Renal pelvis (tissue), 12 donors: ENCODE measurements at places on chromosomes 3 and 15. TPM values are rescaled to one million over a fixed set of nuclear protein-coding genes. Genes with fewer than 3 reads are reported as not detected.

The HTR3E gene
- polyA plus RNA-seq = 0.07 TPM

The PRRT3 gene
- 4.8 TPM for polyA plus RNA-seq

DNA sequence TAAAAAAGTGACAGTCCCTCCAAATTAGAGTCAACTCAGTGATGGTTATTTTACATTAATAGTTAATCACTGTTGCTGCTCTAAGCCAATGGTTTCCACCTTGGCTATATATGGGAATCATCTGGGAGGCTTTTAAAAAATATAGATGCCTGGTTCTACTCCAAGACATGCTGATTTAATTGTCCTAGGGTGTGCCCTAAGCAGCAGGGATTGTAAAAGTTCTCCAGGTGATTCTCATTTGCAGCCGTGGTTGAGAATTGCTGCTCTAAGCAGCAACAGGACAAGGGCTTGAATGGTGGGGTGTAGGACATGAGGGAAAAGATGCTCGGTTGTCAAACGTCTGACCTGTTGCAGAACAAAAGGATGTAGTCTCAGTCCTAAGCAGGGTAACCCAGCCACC is 405.1 kb upstream of the MCTP2 start:
- DNase-seq = no peak

DNA sequence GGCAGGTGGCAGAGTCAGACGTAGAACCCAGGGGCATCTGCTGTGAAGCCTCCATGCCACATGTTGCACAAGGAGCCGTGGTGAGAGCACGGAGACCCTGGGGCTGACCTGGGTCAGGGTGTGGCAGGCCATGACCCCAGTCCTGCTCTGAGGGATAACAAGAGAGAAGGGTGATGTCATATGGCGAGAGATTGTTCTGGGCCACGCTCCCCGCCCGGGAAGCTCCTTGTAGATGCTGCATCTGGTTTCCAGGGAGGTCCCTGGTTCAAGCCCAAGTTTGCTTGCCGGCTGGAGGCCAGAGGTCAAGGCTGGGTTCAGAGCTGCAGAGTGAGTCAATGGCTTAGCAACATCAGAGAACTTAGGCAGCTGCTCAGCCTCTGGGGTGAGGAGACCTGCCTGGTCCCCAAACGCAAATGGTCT is 17.3 kb downstream of the FGD5 start:
- DNase-seq = no peak

DNA sequence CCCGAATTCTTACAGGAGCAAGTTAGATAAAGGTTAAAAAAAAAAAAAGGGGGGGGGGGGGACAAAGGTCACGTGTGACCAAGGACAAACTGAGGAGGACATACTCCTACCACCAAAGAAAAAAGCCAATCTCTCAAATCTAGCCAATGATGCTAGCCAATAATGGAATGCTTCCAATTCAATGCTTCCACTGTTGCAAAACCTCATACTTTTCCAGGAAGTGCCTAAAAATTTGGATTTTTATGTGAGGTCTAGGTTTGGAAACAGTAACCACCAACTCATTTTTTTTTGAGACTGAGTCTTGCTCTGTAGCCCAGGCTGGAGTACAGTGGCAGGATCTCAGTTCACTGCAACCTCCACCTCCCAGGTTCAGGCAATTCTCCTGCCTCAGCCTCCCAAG is 11.4 kb downstream of the MSL2 start:
- no peak for DNase-seq

GRCh38 chr3:46706771-46707582 is 5.8 kb downstream of the TMIE start:
- DNase-seq = no peak

GRCh38 chr3:171156401-171157010 is 130.0 kb upstream of the SLC2A2 start:
- no peak for DNase-seq

DNA sequence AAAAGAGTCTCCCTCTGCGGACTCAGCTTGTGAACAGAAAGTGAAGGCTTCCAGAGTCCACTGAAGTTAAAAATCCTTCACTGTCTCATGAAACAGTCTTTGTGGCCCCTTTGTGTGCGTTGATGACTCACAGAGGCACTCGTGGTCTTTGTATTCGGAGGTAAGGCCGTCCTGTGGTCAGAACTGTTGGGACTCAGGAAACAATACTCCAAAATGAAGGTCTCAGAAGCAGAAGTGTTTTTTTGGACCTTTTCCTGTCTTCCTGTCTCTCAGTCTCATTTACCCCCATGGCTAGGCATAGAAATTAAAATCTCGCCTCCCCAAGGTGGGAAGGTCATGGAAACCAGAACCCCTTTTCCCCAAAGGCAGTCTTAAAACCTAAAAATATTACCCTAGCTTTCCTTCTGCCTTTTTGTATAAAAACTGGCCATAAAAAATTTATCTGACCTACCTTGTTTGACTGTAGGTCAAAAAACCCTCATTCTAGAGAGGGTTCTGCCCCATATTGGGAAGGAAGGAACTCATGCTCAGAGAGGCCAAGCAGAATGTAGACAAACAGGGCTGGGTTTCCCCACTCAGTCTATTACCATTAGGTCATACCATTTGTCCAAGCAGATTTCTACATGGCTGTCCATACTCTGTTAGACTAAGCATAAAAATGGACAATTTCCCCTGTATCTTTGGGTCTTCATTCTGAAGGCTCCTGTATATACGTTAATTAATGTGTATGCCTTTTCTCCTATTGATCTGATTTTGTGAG is 19.1 kb upstream of the EPB42 start:
- DNase-seq = no peak

GRCh38 chr3:147398813-147399534 is 7.4 kb downstream of the ZIC4 start:
- no peak for DNase-seq
